C1 segment of cervical spinal cord (tissue), 14 donors: ENCODE measurements at places on chromosomes 2 and 18.

DNA sequence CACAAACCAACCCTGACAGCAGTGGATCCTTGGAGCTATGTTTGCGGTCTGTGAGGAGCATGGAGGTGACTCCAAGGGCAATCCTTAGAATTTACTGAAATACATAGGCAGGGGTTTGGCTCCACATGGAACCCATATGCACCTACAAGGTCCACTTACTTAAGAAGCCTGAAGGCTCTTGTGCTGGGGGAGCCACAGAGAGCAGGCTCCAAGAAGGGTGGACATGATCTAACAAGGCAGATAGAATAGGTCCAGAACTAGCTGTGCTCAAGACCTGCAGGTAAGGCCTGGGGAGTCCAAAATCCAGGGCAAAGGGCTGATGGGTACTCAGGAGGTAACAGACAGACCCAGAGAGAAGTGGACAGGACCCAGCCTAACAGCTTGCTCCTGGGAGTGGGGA, 1.2 kb upstream of the CDK5R2 start:
- no peak for DNase-seq

- no peak for DNase-seq
These were observed 13.6 kb upstream of the PELI1 start for GRCh38 chr2:64157792-64158191.

DNA sequence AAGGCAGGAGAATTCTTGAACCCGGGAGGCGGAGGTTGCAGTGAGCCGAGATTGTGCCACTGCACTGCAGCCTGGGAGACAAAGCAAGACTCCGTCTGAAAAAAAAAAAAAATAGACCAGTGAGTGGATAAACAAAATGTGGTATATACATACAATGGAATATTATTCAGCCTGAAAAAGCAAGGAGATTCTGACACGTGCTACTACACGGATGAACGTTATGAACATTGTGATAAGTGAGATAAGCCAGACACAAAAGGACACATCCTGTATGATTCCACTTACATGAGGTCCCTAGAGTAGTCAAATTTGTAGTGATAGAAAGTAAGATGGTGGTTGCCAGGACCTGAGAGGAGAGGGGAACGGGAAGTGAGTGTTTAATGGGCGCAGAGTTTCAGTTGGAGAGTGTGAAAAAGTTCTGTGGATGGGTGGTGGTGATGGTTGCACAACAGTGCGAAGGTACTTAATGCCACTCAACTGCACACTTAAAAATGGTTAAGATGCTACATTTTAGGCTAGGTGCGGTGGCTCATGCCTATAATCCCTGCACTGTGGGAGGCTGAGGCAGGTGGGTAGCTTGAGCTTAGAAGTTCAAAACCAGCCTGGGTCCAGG, 38.3 kb downstream of the NIFK start:
- no peak for DNase-seq

DNA sequence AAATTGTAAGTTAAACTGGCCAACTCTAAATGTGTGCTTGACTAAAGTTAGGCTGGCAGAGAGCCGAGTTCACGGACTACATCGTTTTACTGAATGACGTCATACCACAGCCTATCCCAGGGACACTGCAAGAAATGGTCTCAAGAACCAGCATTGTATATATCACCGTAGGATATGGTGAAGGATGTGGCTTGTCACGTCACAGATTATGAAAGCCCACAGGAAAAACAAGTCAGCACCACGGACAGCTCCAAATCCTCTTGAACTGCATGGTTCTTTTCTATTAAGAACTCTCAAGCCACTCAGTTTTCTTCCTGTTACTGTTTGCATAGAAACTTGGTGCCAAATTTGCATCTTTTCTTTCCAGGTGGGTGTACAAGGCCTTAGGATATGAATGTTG, 85.1 kb upstream of the ACAA2 start:
- DNase-seq: no peak

DNA sequence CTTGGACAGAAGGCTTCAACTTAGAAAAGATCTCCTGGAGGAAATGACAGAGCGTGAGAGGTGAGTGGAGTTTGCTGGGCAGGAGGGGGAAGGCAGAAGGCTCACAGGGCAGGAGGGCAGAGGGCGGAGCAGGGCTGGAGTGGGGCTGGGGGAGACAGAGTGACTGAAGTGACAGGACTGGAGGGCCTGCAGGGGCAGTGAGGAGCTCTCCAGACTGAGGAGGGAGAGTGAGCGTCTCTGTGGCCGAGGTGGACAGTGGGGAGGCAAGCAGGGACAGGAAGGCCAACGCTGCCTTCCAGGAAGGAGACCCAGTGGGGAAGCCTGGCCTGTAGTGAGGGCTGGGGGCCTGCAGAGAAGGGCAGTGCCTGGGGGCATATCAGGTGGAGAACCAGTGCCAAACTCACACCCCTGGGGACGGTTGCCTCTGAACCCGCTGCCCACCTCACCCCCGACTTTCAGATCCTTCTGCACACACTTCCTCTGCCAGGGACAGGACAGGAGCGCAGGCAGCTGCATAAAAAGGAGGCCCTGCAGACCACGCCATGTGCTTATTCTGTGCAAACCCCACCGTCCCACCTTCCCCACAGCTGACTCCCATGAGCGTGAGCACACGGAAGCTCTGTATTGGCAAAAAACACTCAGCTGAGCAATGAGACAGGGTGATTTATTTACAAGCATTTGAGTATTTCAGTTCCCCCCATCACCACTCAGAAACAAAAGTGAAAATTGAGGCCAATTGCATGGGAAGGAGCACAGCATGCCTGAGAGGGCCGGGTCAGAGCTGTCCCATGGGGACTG, 244.3 kb downstream of the FAM210A start:
- DNase-seq: no peak
